ENCODE measurements at places on chromosomes 1 and 21.

DNA sequence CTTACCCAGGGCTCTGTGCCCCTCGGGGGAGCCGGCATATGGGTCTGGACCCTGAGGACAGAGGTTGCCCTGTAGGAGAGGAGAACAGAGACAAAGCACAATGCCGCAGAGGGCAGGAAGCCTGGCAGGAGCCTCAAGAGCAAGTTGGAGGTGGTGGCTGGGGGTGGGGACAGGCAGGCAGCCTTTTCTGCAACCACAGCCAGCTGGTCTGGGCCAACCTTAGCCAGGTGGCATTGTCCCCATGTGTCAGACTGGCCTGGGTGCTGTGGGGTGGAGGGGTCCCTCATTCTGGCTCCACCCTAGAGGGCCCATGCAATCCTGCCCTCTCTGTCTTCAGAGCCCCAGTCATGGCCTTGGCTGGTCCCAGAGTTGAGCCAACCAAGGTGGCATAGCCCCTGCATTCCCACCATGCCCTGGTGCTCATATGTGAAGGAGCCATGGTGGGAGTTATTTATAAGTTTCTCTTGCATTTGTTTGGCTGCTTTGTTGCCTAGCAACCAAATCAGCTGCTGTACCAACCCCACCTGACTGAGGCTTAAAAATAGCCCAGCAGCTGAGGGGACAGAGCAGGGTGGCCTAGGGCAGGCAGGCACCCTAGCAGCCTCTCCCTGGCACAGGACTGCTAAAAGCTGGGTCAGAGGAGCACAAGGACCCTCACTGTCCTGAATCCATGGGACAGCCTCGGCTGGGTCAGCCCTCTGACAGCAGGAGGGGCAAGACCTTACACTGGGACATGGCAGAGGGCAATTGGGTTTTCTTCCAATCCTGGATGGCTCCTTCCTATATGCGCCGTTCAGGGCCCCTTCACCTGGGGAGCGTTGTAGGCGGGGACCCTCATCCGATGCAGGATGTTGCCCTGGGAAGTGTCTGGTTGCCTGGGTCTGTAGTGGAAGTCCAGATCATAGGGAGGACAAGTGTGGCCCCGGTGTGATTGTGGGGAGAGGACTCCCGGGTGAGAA is 19.5 kb downstream of the MAP7D1 start:
- no peak for DNase-seq

DNA sequence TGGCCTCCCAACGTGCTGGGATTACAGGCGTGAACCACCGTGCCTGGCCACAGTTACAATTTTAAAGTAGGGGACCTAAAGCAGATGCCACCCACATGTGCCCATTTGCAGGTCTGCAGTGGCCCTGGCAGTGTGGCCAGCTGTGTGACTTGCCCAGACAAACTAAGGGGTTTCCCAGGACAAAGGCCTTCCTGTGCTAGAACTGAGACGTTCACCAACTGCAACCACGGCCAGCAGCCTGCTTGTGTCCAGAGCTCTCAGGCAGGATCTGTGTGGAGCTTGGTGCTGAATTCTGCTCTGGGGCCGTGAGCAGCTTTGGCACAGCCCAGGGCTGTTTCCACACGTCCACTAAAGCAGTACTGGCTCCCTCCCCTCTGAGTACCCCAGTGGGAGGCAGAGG is 10.6 kb upstream of the PTTG1IP start:
- DNase-seq: no peak

DNA sequence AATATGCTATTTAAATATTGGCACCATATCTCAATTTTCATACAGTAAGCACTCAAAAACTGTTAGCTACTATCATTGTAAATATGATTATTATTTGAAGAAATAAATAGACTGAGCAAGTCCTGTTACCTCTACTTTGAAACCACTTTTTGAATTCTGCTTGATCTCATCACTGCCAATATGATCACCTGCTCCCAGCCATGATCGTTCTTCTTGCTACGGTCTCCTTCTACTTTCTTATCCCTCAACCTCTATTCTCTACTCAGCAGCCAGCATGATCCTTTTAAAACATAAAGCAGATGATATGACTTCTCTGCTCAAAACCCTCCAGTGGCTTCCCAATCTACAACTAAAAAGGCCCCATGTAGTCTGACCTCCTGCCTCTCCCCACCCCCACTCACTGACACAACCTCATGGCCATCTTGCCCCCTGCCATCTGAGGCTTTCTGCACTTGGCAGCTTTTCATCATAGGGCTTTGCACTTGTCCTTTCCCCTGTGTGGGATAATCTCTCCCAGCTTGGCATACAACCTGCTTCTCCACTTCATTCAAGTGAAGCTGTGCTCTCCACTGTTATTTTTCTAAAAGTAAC is 27.2 kb downstream of the CD34 start:
- no peak for DNase-seq

DNA sequence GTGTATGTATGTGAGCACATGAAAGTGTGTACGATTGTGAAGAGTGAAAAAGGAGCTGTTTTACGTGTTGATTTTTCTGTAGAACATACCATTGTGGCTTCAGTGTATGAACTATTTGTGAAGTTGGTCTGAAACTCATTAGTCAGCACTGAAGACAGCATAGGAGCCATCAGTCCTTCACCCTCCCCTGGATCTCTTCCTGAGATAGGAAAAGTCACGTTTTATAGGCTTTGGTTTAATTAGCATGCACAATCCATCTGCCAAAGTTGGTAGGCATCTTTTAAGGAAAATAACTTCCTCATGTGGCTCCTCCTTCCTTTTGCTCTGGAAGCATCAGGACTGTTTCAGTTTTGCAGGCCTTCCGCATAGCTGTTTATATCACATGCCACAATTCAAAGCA is 1.4 kb upstream of the RABIF start:
- DNase-seq: no peak

DNA sequence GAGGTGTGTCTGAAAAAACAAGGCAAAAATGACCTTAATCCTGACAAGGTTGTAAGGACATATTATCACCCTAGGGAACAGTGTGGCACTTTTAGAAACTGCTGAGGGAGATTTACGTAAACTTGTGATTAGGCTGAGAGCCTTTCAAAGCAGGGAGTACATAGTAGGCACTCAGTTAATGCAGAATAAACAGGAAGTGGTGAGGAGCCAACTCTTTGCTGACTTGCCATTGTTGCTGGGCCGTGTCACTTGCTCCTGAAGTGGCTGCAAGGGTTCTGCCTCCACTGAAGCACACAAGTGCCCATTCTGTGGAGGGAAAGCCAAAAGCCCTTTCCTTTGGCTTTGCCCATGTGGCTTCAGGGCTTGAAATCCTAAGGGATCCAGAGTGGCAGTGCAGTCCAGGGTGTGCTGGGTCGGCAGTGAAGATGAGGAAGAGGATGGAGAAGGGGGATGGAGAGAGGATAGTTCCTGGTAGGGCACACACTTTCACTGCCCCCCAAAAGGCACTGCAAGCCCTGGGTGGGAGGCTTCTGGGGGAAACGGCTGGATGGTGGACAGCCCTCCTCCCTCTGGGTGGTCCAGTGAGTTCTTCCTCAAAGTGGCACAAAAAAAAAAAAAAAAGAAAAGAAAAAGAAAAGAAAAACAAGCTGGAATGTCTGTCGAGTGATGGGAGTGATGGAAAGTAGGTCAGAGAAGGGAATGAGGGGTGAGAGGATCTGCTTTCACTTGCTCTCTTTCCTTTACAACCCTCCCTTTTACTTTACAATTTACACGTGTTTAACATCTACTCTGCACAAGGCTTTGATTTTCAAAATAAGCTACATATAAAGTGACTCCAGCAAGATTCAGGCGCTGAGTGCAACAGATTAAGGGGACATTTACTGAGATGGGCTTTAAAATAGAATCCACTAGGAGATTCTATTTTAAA is 13.7 kb upstream of the RHEX start:
- no peak for DNase-seq

- DNase-seq: no peak
Measured at GRCh38 chr1:111660204-111661150, 40.9 kb downstream of the RAP1A start.

DNA sequence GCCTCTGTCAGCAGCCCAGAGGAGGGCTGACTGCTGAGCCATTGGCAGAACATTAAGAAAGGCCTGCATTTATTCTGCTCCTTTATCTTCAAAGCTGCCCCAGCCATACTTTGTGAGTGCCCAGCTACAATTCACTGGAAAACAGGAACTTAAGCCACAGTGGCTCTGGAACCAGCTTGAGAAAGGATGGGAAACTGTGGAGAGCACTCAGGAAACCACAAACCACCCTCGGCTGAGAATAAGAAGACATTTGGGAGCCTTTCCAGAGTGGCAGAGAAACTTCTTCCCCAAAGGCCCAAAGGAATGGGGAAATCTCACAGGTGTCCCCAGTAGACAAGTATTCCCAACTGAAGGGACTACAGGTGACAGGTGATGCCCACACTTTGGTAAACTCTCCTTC is 1.8 kb downstream of the LAMB3 start:
- DNase-seq: no peak

GRCh38 chr1:44222397-44223186 is 9.3 kb downstream of the DMAP1 start:
- no peak for DNase-seq

DNA sequence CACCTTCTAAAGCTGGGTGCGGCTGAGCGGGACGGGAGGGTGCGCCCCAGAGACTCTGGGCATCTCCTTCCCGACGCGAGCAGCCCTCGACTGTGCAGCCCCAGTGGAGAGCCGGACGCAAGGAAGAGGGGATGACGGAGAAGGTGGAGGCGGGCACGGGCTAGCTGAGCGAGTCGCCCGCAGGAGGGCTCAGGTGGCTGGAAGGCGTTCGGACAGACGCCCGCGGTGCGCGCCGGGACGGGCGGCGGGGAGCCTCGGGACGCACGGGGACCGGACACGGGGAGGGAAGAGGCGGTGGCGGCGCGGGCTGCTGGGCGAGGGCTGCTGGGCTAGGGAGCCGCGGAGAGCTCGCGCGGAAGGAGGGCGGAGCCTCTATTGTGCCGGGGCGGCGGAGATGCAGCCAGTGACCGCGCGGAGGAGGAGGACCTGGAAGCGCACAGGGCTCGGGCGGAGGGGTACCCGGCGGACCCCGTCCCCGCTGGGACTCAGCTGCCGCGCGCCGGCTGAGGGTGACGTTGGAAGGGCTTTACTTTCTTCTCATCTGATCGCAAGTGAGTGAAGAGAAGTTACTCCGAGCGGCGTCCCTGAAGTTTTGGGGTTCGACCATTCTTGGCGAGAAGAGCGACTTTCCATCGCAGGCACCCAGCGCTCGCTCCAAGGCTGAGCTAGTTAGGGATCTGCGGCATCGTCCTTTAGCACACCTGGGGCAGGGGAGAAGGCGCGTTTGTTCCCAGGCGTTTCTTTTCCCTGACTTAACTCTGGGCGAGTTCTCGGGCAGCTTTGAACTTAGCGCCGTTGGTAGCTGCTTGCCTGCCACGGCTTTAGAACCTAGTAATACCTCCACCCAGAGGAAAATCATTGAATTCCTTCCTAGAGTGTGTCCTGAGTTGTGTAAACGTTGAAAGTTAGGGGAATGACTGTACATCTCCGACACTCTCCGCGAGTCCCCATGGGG is at the start of gene OLFML2B:
Gene OLFML2B, minus strand, starts transcription at position 323 of the 955 bp plus-strand sequence. CDS start 439 bp downstream, outside the sequence.
- DNase-seq: no peak

DNA sequence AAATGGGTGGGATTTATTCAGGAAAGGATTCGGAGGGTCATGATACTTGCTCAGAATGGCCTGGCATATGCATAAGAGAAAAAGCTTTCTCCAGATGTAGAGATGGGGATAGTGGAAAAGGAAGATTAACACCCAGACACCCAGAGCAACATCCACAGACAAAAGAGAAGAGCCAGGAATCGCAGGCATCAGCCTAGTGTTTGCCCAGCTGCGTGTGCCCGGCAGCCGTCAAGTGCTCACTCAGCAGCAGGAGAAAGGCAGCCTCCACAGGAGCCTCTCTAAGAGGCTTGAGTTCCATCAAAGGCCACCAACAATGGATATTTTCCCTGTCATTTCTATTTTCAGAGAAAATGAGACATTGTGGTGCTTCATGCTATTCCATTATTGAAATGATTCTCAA is 54.7 kb downstream of the NTPCR start:
- no peak for DNase-seq

DNA sequence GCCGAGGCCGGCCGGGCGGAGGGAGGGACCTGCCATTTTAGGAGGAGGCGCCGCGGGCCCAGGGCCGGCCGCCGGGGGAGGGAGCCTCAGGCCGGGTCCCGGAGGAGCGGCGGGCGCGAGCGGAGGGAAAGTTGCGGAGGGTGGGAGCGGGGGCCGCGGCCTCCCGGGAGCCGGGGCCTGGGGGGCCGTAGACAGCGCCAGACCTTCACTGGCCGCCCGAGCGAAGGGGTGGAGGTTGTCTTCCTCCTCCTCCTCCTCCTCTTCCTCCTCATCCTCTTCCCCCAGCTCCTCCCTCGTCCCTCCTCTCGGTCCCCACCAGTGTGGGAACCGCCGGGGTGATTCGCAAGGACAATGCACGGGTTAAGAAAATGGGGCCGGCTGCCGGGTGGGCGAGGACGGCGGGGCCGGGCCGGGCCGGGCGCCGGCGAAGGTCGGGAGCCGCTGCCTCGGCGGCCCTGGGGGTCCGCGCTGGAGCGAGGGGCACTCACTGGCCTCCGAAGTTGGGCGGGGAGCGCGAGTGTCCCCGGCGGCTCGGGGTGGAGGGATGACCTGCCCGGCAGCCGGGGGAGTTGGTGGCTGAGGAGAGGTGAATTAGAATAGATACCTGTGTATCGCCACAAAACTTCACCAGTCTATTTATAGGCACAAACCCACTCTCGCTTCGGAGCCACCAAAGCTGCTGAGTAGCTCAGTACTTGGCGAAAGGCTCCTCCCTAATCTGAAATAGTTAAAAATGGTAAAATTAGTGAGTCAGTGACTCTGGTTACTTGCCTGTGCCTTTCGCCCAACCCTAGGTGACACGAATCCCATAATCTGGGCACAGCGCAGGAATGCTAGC is 1.3 kb downstream of the DYRK1A start:
- DNase-seq: no peak

- no peak for DNase-seq
Measured at GRCh38 chr1:109371341-109371739, 26.4 kb downstream of the SORT1 start.

DNA sequence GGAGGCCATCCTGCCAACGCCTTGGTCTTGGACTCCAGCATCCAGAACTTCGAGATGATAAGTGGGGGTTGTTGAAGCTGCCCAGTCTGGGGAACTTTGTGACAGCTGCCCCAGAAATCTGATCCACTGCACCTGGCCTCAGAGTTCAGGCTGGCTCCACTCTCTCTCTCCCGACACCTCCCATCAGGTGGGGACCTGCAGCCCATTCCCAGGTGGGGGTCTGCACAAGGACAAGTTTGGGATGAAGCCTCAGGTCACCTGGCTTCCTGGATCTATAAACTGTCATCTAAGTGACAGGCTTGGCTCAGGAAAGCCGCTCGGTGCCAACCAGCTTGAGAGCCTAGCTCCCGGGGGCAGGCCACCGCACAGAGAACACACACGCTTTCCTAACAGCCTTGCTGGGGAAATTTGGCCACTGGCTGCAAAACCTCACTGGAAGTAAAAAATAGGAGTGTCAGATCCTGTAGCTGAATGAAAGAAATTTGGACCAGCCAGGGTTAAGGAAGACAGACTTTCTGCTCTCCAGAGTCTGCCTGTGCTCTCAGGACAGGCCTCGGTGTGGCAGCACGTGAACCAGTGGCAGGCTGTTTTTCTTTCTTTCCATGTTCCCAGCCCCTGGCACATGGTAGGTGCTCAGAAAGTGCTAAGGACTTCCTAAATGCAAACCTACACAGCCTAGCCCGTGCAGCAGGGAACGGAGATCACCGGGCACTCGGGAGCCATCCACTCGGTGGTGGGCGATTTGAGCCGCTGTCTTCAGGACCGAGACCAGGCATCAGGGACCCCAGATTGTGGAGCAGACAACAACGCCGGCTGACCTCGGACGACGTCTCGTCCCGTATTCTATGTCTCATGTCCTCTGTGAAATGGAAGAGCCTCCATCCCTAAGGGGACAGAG is 42.6 kb upstream of the LBR start:
- no peak for DNase-seq

Data from cerebellar nuclear complex (tissue), 1 donor.